ENCODE measurements at places on chromosomes 2 and 18.

GRCh38 chr2:238728330-238729260 is 119.3 kb upstream of the TWIST2 start:
- DNase-seq = peak; percentile 68

GRCh38 chr2:222064286-222064685 is 234.5 kb downstream of the PAX3 start:
- no peak for DNase-seq

- no peak for DNase-seq
Measured at GRCh38 chr2:146665800-146666199, 1179.0 kb upstream of the ACVR2A start.

DNA sequence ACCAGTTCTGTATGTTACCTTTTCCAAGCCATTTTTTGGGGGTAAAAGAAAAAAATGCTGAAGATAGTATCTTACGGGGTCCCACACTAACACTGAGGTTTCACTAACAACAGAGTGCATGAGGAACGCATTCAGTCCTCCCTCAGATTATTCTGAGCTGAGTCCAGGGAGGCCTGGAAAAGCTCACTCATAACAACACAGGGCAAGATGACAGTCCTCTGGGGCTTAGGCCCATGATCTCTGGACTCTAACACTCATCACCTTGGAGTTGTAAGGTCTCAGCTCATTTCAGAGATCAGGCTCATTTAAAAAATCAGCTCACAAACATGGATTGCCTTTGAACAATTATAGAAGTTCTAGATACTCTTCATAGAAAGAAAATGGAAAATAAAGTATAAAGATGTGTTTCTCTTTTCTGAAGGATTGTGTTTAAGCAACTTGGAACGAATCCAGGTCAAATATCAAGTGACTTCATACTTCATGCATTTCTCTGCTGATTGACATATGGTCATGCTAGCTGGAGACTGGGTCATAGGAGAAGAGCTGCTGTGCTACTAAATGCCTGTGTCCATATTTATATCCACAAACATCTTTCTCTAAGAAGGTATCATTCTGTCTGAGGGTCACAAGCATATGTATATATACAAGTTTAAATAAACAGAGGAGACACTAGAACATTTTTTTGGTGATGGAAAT is 265.8 kb downstream of the ALK start:
- DNase-seq = no peak

DNA sequence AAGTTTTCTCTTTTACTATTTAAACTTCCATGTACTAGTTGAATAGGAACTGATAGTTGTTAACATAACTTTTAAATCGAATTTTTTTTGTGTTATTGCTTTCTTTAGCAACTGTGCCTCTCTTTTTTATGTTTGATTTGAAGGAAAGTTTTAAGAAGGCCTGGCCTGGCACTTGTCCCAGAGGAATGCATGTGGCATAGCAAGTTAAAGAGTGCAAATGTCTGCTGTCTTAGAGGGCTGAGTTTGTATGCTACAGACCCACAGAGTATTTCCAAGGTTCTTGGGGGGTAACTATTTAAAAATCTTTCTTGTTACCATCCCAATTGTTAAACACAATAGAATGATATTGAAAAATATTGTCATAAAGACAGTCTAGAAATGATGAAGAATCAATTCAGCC is 47.0 kb downstream of the MTCL1 start:
- DNase-seq = no peak

DNA sequence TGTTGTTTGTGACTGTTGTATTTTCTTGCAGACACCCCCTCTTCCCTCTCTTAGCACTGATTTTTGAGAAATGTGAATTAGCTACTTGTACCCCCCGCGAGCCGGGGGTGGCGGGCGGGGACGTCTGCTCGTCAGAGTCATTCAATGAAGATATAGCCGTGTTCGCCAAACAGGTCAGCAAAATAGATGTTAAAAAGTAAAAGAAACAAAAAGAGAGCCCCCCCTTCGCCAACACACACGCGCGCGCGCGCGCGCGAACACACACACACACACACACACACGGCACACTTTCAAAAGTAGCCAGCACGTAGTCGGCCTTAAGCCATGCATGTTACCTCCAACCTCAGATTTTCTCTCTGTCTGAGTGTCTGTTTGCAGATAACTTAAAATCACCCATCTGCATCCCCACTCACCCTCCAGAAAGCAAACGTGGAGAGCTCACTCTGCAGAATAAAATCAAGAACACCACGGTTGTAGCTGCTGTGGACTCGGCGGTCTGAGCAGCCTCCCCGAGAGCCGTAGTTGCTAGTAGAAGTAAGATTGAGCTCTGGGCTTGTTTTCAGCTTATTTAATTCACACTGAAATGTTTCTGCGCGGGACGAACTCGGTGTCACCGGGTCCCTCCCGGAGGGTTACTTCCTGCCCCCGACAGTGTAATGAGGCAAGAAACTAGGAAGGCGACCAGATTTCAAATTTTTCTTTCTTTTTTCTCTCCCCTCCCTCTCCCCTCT is 5.1 kb downstream of the MEIS1 start:
- DNase-seq = peak; percentile 66

- DNase-seq = no peak
Measured at GRCh38 chr2:177383935-177384334, 8.6 kb upstream of the AGPS start.

- DNase-seq = no peak
Measured at GRCh38 chr2:223169830-223170605, 118.0 kb downstream of the KCNE4 start.

GRCh38 chr2:176103194-176103593 is 3.6 kb downstream of the HOXD12 start:
- no peak for DNase-seq

DNA sequence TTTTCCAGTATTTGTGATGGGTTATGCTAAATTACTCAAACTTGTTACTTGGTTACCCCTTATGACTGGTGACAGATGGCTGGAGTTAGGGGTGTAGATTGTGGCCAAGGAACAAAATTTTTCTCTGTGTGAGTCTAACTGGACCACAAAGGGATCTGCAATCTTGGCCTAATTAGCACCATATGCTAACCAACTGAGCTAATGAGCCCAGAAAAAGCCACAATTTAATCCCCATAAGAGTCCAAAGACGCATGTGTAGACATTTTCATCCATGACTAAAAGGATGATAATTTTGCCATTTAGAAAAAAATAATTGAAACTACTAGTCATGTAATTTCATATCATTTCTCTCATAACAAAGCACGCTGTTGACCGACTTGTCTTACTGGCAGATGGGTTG is 151.2 kb downstream of the ABCA12 start:
- no peak for DNase-seq

Measured in right forelimb (tissue), 1 donor.